ACHN (cell line): ENCODE measurements at places on chromosomes 2 and 18.

GRCh38 chr18:34345738-34346137 is 121.0 kb upstream of the NOL4 start:
- no peak for DNase-seq

GRCh38 chr2:160156100-160156499 is 44.0 kb downstream of the ITGB6 start:
- DNase-seq = no peak

DNA sequence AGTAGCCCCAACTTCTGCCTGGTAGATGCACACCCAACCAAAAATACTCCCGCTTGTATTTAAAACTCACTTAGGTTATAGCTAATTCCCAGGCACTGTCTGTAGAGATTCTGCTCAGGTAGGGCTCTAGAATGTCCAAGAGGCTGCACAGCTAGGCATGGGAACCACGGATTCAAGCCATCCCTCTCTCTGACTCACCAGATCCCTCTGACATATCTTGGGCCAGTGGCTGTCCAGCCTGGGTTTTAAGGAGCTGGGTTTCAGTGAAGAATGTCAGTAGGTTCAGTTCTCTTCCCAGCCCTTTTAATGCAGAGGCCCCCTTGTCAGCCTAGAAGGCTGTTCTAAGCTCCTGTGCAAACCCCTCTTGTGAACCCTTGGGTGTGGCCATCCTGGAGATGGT is 15.9 kb upstream of the IL1R1 start:
- no peak for DNase-seq

- DNase-seq = no peak
Observed at GRCh38 chr2:33530690-33531548, 54.5 kb downstream of the RASGRP3 start.

GRCh38 chr2:231677632-231678104 is 30.7 kb upstream of the PTMA start:
- peak; percentile 85 for DNase-seq

GRCh38 chr2:159214325-159214865 is 72.1 kb downstream of the WDSUB1 start:
- no peak for DNase-seq

DNA sequence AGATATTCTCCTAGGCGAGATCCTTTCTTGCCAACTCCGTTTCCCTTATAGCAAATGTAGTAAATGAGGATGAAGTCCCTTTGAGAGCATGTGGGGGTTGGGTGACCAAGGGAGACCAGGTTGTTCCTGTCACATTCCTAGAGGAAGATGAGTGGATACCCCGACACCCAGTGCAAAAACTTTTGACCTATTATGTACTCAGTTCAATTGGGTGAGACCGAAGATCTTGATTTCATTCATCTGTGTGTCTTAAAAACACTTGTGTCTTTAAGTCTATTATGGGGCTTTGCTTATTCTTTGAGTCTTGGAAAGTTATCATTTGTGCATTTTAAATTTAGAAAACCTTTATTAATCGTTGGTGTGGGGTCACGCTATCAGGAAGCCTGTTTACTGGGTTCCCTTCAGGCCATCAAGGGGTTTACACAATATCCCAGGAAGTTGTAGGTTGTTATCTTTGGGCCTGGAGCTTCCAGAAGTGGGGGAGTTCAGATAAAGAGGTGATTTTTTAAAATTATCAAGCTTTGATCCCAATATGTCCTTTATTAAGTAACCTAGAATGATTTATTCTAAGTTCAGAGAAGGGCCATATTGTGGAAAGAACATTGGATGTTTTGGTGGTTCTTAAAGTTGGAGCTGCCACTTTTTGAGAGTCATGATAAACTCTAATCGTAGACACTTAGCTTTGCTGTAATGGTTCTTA is 2.8 kb downstream of the RHOB start:
- DNase-seq = no peak

DNA sequence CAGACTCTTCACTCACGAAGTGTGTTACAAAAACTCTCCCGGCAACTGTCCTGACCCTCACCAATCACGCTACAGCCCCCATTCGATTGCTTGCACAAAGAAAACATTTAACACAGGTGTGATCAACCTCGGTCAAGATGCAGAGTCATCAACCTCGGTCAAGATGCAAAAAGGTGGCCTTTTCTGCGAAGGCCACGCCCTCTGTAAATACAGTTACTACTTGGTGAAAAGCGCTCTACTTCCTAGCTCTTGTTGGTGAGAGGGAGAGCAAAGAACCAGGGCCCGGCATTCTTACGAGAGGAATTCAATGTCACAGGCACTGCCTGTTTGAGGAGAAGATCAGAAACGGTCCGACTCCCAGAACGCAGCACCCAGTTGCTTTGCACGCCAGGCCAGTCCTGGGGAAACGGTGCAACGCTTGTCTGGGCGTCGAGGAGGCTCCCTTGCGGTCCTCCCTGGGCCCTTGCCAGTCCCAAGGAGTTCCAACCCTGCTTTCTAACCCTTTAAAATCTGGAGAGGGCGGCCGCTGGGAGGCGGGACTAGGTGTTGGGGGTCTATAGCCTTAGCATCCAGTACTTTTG is 1.9 kb downstream of the PIEZO2 start:
- DNase-seq = no peak

DNA sequence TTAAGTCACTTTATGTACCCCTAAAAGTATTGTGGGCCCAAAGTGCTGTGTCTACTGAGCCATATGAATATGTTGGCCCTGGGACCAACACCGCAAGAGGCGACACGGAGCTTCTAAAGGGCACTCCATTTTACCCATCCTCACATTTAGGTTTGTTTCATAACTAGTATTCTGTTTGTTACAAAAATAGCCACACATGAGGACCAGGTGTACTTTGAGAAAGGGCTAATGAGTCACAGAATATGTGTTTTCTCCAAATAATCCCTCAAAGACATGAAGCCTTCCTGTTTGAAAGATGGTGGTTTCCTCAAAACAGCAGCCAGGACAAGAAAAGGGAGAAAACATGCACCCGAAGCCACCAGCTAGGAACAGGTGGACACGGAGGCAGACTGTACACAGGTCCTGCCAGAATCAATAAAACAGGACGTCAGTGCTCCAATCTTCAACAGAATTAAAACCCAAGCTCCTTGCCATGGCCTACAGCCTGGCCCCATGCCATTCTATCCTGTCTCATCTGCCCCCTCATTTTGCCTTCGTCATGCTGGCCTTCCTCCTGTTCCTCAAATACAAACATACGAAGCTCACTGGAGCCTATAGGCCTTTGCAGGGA is 21.8 kb upstream of the GRB14 start:
- no peak for DNase-seq

- no peak for DNase-seq
Observed at GRCh38 chr2:18603854-18604530, 14.6 kb upstream of the NT5C1B start.

DNA sequence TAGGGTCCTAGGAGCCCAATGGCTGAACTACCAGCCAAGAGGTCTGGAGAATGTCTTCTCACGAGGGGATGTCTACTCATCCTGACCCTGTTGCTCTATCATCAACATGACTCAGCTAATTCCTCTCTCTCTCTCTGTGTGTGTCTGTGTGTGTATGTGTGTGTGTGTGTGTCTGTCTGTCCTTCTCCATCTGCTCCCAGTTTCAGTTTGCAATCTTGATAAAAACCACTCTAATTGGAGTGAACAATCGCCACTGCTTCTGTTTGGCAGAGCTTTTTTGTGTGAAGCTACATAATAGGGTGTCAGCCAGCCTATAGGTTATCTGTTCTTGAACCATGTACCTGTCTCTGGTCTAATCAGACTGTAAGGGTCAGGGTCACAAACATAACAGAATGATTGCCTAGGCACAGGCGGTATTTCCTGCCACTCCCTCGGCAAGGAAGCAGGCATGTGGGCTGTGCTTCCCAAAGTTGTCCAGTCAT is 219.8 kb downstream of the SH3BP4 start:
- DNase-seq = peak; percentile 36

- peak; percentile 59 for DNase-seq
Observed at GRCh38 chr2:176814740-176815367, 397.7 kb upstream of the HNRNPA3 start.

DNA sequence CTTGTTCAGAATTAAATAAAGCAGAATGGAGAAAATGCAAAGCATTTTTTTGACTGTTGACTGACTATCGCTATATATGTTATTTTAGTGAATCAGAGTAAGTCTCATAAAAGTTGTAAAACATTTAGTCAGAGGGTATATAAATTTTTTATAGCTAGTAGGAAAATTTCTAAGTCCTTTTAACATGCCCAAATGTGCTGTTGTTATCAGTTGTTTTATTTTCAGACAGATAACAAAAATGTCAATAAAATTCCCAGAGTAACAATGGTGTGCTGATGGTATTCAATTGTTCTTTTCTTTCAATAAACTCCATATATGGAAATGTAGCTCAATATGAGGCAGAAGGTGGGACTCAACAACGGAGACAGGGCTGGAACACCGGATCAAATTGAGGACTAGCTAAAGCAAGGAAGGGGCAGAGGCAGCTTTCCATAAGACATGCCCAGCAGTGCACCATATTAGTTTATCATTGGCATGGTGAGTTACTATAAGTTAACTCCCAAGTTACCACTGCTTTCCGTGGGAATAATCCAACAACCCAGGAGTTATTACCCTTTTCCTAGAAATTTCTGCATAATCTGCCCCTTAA is 26.6 kb downstream of the GULP1 start:
- DNase-seq = no peak

DNA sequence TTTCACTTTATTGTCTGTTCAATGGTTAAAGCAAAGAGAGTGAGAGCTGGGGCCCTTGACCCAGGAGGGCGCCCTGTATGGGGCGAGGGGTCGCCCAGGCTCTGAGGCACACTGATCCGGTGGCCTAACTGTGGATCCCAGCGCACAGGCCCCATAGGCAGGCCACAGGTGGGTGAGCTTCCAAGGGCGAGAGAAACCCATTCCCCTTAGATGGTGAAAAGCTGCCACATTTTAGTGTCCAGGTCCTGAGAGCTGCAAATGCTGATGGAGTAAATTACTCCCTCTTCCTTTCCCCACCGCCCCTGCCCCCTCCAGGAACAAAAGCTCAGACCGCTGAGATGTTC is 5.9 kb upstream of the DLX2 start:
- no peak for DNase-seq

DNA sequence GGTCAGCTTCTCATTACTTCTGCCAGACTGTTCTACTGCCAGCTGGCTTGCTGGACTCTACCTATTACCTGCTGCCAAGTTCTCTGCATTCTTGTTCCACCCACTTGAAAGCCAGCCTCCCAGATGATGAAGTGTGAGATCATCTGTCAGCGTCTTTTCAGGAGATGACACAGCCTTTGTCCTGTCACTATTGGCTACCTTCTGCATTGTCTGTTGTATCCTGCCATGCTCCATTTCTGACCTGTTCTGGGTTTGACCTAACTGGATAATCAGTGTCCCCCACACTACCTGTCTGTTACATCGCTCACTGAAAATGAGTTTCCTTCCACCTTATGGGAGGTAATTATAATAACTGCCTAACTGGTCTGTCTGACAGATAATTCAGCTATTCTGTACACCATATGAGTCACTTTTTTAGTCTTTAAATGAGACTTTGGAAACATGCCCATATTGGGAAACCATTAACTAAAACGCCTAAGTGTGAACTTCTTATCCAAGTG is 520.6 kb downstream of the METTL4 start:
- DNase-seq = peak; percentile 79

DNA sequence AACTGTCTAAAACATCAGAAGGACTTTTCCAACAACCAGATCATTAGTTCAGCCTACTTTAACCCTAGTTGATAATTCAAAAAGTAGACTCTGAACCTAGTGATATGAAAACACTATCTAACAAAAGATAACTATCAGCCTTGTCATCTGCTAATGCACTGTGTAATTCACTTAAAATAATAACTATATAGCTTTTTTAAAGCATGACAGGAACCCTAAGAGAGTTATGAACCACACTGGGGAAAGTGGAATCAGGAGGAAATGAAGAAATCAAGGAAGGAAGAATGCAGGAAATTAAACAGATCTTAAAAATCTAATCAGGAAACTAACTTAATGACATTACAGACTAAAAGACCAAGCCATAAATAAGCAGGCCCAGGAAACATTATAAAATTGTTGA is 9.0 kb downstream of the B4GALT6 start:
- no peak for DNase-seq

- no peak for DNase-seq
Observed at GRCh38 chr2:172416447-172417058, 10.8 kb upstream of the ITGA6 start.

DNA sequence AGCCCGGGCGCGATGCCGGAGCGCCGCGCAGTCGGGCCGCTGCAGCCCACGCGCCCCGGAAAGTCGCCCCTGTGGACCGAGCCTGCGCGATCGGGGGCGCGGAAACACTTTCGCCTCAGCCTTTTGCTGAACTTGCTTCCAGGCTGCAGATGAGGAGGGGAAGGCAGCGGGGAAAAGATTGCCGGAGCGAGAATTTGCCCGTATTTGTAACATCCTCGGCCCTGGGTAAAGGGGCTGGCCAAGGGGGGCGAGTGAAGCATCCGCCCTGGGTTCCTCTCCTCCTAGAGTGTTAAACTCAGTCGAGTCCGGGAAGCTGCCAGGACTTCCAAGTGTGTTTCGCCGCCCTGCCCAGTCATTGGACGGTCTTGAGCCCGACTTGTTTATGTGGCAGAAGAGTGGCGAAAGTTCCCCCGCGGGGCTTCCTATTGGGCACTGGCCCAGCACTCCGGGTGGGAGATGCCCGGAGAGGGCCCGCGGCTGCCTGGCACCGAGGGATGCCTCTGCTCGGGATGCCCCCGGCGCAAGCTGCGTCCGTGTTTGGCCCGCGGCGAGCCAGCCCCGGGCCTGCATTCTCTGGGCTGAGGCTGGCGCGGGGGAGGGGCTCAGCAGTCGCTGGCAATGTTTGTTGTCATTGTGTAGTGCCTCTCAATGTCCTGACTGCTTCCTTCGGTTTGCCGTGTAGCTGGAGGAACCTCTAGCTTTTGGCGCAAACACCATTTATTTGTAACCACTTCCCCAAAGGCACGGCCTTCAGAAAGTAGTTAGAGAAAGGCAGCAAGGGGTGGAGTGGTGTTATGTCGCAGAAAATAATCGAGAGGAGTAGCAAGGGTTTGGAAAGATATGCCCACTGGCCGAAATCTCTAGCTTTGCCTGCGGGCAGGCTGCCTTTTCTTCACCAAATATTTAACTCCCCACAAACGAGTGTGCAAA is 1.1 kb downstream of the CYBRD1 start:
- peak; percentile 70 for DNase-seq

DNA sequence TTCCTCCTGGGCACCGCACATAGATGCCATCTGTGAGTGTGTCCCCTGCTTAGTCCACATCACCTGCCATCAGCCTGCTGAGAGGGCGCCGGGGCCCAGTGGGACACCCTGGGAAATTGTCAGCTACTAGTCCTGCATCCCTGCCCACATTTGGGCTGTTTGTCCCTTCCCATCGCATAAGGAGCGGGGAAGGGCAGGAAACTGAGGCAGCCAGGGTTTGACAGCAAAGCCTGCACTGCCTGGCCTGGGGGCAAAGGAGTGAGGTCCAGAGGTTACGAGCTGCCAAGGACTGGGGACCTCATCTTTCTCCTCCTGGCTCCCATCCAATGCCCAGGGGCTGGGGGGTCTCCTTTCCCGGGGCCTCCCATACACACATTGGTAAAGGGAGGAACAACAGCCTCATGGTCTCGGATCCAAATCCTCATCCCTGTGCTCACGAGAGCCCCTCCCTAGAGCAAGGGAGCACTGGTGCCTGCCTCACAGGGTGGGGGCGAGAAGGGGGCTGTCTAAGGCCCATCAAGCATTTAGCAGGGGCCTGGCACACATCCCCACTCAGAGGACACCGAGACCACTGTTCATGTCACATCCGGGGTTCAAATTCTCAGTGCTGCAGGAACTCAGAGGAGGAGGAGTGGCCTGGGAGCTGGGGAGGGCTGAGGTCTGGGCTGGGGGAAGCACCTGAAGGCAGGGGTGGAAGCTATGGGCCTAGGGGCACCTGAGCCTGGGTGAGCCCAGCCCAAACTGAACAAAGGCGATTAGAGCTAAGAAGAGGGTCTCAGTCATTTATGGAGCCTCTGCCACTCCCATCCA is 113.8 kb downstream of the SMAD7 start:
- no peak for DNase-seq
